Immature natural killer cell (primary cell): ENCODE measurements at places on chromosomes 1 and 21. TPM values are rescaled to one million over a fixed set of nuclear protein-coding genes. Genes with fewer than 3 reads are reported as not detected.

The PDIK1L gene
- polyA plus RNA-seq: 2.3 TPM

GRCh38 chr1:113223546-113223945 is 150.5 kb downstream of the LRIG2 start:
- no peaks in the 10 kb centered on the region for H3K4me1 ChIP-seq
- H3K27ac ChIP-seq: no peak overlapping the region
- H3K36me3 ChIP-seq: no peaks in the 10 kb centered on the region
- DNase-seq: no peak

- no peak overlapping the region for H3K27ac ChIP-seq
- H3K27me3 ChIP-seq: no peaks in the 10 kb centered on the region
- no peak for DNase-seq
- no peaks in the 10 kb centered on the region for H3K4me1 ChIP-seq
- peaks cover 8% of the 10 kb centered on the region for H3K36me3 ChIP-seq
These were observed 28.7 kb upstream of the CDC14A start for GRCh38 chr1:100323419-100324106.

The OR2AK2 gene
- not detected for polyA plus RNA-seq

- no peaks in the 10 kb centered on the region for H3K27me3 ChIP-seq
- no peak overlapping the region for H3K4me3 ChIP-seq
- H3K4me1 ChIP-seq: no peaks in the 10 kb centered on the region
- H3K36me3 ChIP-seq: no peaks in the 10 kb centered on the region
- no peak for DNase-seq
These were observed 72.6 kb downstream of the DDR2 start for GRCh38 chr1:162704673-162705424.

DNA sequence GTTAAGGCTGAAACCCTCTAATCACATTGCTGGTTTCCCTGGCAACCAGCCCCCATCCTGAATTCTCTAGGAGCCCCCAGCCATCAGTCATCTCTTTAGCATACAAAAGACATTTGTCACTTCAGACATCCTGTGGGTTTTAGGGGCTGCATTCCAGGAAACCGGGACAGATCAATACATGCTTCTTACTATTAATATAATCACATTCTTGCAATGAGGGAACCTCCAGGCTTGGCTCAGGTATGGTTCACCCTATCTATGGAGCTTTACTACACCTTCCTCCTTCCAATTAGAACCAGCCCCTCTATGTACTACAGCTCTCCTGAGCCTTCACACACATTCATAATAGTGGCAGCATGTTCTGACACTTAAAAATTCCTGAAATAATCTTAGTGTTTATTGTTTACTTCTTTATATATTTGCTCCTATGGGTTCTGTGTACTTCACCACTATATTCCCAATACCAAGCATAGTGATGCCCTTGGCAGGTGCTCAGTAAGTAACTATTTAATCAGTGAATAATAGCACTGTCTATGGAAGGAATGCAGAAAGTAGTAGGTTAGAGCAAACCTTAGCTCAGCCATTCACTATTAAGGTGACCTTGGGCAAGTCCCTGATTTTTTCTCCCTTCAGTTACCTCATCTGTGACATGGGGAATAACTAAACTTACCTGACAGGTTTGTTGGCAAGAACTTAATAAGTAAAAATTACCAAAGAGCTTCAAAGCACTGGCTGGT is 59.6 kb downstream of the ZNF678 start:
- no peak for DNase-seq
- peaks cover 47% of the 10 kb centered on the region for H3K36me3 ChIP-seq
- H3K4me1 ChIP-seq: peaks cover 9% of the 10 kb centered on the region
- H3K4me3 ChIP-seq: no peak overlapping the region
- H3K27ac ChIP-seq: no peak overlapping the region

DNA sequence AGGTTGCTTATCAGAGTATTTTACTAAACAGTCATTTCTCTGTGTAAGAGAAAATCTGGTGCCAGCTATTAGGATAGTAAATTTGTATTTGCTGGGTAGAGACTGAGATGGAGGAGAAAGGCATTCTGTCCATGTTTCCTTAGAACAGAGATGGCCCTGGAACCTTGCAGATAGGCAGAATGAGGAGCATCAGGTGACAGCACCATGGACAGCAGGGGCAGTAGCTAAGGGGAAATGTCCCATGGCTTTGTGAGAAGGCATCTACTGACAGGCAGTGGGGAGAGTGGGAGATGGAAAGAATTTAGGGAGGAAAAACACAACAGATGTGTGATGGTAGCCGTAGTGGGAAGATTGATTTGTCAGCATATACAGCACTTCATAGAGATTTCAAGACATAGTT is 105.0 kb downstream of the PRRX1 start:
- no peaks in the 10 kb centered on the region for H3K36me3 ChIP-seq
- no peak for DNase-seq
- peaks cover 7% of the 10 kb centered on the region for H3K27me3 ChIP-seq
- no peak overlapping the region for H3K4me3 ChIP-seq
- no peaks in the 10 kb centered on the region for H3K4me1 ChIP-seq

DNA sequence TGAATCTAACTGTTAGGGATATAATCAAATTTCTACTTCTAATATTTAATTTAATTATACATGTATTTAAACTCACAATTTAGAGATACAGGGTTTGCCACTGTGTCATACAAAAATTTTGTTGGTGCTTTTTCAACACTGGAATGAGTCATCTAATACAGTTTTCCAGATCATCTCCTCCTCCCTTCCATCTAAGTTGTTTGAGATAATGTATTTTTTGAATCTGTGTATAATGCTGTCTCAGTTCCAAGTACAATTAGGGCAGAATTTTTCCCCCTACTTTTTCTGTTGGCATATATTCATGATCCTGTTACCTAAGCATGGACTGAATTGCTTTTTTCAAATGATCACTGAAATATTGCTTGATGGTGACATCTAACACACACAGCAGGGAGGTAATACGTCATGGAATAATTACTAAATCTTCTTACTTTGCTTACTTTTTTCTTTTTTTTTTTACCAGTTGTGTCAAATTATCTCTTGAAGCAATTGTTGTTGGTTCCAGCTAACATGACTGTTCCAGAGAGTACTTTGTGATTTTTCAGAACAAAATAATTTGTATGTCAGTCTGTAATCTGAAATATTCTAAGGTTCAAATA is 146.0 kb downstream of the MAGI3 start:
- peaks cover 1% of the 10 kb centered on the region for H3K27me3 ChIP-seq
- H3K27ac ChIP-seq: no peak overlapping the region
- H3K4me3 ChIP-seq: no peak overlapping the region
- no peaks in the 10 kb centered on the region for H3K4me1 ChIP-seq
- no peak for DNase-seq

DNA sequence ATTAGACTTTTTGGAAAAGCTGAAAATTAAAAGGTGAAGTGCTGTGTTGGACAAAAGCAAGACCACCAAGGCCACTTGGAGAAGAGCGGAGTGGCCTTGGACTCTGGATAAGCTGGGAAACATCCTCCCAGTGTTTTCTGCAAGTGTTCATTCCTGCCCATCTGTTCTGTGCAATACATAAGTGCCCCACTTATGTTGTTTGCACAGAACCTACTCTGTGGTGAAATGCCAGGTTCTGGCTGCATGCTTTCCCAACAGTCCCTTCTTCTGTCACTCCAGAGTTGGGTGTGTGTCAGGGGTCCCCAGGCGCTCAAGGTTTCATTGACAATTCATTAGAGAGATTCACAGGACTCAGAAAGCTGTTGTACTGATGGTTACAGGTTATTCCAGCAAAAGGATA is 30.3 kb downstream of the NHLH2 start:
- no peak overlapping the region for H3K4me3 ChIP-seq
- H3K27me3 ChIP-seq: peaks cover 2% of the 10 kb centered on the region
- no peaks in the 10 kb centered on the region for H3K36me3 ChIP-seq
- H3K27ac ChIP-seq: no peak overlapping the region
- DNase-seq: no peak
- no peaks in the 10 kb centered on the region for H3K4me1 ChIP-seq

GRCh38 chr1:17991996-17992395 is 115.6 kb upstream of the IGSF21 start:
- H3K4me3 ChIP-seq: no peak overlapping the region
- peaks cover 4% of the 10 kb centered on the region for H3K27me3 ChIP-seq
- H3K4me1 ChIP-seq: no peaks in the 10 kb centered on the region
- no peaks in the 10 kb centered on the region for H3K36me3 ChIP-seq

The SPATA17 gene
- polyA plus RNA-seq: not detected

GRCh38 chr1:179046808-179047635 is 21.3 kb downstream of the FAM20B start:
- no peak overlapping the region for H3K4me3 ChIP-seq
- H3K4me1 ChIP-seq: peaks cover 21% of the 10 kb centered on the region
- no peaks in the 10 kb centered on the region for H3K27me3 ChIP-seq
- DNase-seq: no peak
- no peaks in the 10 kb centered on the region for H3K36me3 ChIP-seq

DNA sequence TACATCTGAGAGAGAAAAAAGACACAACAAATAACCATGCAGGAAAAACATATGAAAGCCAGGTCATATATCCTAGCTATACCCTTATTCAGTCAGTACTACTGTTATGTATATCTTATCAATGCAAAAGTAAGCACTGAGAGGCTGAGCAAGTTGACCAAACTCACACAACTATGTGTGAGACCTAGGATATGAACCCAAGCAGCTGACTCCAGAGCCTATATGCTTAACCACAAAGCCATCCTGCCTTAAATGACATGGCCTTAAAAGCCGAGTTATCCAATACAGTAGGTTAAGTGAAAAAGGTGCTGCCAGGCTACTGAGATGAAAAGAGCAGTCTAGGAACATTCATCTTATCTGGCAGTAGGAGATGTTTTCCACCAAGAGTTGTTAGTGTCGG is 151.6 kb downstream of the RERE start:
- H3K36me3 ChIP-seq: no peaks in the 10 kb centered on the region
- no peak overlapping the region for H3K27ac ChIP-seq
- no peak overlapping the region for H3K4me3 ChIP-seq
- H3K27me3 ChIP-seq: no peaks in the 10 kb centered on the region
- peaks cover 26% of the 10 kb centered on the region for H3K4me1 ChIP-seq

GRCh38 chr1:17554954-17555353 is 15.5 kb downstream of the ARHGEF10L start:
- H3K36me3 ChIP-seq: no peaks in the 10 kb centered on the region
- no peak for DNase-seq
- no peaks in the 10 kb centered on the region for H3K27me3 ChIP-seq
- no peak overlapping the region for H3K4me3 ChIP-seq

GRCh38 chr1:201329286-201329685 is 46.0 kb downstream of the PKP1 start:
- H3K36me3 ChIP-seq: no peaks in the 10 kb centered on the region
- no peak overlapping the region for H3K4me3 ChIP-seq
- H3K27ac ChIP-seq: no peak overlapping the region
- no peak for DNase-seq
- no peaks in the 10 kb centered on the region for H3K27me3 ChIP-seq
